ENCODE measurements at places on chromosomes 5 and 9.

- no peak for DNase-seq
These were observed 35.7 kb upstream of the PLIN2 start for GRCh38 chr9:19162956-19163355.

GRCh38 chr9:35254237-35254636 lies 92.4 kb downstream of the UNC13B start:
- no peak for DNase-seq

DNA sequence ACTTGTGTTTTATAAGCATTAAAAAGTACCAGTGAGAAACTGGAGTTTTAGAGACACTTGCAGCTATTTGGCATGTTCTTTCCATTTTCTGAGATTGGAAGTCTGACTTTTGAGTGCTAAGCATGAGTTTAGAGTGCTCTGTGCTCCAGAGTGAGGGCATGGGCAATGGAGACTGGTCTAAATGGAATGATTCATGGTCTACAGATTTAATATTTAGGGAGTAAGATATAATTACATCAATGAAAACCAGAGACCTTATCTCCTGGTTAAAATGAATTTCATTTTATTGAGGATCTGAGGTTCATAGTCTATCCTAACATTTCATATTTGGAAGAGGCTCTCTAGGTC lies 135.9 kb upstream of the RPS23 start:
- no peak for DNase-seq

GRCh38 chr5:98424681-98425450 lies 348.6 kb upstream of the RGMB start:
- DNase-seq: no peak

- no peak for DNase-seq
These were observed 1186.6 kb upstream of the SEMA6A start for GRCh38 chr5:117761186-117761585.

GRCh38 chr5:158824241-158824882 lies 275.4 kb downstream of the EBF1 start:
- DNase-seq: no peak

DNA sequence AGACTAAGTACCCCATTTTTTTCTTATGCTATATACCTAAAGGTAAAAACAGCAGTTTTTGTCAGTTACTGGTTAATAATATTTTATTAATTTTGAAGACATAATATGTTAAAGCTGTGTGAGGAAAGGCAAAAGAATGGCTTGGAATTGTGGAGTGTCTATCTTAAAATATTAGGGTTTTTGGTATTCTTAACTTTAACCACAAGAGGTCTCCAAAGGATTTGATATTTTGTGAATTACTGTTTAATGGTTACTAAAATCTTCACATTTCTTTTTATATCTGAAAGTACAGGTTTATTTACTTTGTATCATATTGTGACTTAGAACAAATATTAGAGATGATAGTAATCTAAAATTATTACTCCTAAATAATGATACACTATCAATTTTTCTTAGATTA lies 32.0 kb upstream of the DHFR start:
- peak; percentile 20 for DNase-seq

DNA sequence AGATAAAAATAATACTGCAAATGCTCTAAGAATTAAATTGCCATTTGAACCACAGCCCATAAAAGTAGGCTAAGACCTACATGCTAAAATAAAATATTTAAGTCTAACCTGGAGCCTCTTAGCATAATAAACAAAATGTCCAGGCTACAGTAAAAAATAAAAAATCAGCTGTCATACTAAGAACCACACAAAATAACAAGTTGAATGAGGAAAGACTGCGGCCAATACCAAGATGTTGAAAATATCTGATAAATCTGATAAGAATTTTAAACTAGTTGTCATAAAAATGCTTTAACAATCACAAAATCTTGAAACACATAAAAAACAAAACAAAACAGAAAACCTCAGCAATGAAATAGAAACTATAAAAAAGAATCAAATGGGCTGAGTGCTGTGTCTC lies 336.9 kb upstream of the MSX2 start:
- DNase-seq: no peak

DNA sequence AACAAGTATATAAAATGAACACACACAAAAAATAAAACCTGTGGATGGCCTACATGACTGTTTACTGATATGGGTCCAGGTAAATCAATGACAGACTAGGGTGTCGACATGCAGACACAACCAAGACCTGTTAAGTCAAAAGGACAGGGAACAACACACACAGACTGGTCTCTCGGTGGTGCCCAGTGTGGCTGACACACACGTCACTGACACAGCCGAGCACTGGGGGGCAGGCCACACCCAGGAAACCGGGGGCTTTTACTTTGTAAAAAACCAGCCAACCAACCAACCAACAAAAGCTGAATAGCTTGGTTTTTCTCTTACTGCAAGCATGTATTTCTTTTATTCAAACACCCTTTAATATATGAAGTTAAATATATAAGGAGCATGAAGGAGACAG lies 5.0 kb downstream of the FAM163B start:
- DNase-seq: no peak

DNA sequence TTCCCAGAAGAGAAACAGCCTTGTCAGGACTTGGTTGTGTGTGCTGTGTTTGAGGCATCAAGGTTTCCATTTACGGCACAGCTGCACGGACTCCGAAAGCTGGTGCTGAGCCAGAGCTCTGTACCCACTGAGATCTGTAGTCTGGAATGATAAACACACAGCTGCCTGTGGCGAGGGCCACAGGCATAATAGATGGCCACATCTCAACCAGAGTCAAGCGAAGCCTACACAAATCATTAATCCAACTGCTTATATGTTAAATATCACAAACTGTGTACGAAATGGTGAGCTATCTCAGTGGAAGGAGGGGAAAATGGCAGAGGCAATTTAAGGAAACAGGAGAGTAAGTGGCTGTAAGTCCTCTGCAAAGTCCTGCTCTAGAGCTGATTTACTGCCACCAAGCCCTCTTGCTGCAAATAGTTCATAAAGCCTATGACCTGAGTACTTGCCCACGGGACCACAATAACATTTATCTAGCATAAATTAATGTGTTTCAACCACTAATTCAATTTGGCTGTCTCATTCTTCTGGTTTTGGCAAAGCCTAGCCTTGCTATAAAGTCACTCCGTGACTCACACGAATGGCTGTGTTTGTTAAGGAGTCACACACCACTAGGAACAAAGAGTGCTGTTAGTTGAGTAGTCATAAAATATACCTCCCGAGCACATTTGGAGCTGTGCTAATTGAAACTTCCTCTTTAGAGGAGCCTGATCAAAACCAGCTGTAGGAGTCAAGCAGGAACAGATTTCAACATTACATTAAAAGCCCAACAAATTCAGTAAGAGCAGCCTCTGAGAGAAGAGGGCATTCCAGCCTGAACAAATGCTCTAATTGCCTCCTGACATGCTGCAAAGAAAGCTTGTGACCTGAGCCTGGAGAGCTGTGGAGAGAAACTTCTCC lies 738.6 kb upstream of the ZNF608 start:
- peak; percentile 68 for DNase-seq

DNA sequence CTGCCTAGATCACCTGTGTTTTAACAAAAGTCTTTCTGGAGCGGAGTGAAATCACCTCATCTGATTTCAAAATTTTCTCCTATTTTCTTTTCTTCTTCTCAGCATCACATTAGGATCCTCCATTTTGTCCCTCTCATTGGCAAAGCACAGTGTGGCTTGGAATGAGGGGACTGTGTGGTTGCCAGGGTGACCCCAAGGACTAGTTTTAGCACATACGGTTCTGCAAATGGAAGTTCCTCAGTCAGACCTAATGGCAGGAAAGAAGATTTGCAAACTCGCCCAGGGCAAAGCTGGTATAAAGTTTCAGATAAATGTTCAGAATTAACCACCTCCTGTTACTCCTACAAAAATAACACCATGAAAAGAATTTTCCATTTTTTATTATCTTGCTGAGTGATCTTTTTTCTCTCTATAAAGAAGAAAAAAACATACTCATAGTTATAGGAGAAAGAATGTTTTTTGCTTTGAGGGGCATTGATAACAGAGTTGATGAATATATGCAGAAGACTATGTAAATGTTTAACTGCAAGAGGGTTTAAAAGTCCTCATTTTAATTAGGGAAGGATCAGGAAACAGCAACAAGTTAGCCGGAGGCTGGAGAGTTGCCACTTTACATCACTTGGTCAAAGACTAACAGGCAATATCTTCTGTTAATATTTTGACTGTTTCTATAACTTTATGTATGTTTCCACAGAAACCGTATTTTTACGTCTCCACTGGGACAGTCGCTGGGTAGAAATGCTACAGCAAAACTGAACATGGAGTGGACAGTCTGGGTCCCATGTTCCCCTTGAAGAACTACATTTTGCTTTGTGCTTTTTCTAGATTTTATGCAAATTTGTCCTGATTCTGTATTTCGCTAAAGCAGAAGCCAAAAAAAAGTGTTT lies 257.8 kb downstream of the NR2F1-AS1 start:
- no peak for DNase-seq

DNA sequence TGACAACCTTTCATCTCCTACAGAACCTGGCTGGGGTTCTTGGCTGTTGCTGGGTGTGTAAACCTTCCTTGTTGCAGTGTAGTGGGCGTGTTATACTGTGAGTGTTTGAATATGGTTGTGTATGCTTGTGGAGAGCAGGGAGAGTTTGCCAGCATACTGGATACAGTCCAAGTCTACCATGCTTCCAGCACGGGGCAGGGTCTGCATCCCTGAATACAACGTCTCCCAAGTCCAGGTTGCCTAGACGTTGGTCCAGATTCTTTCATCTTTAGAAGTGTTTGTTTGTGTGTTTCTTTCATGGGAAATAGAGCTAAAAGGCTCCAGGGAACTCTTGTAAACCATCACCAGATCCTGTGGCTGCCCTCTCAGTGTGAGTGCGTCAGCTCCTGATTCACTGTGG lies 46.4 kb downstream of the SYK start:
- no peak for DNase-seq

- no peak for DNase-seq
These were observed 237.2 kb upstream of the TRIM32 start for GRCh38 chr9:116449949-116450348.

- no peak for DNase-seq
These were observed 297.5 kb upstream of the TNC start for GRCh38 chr9:115415450-115415849.

DNA sequence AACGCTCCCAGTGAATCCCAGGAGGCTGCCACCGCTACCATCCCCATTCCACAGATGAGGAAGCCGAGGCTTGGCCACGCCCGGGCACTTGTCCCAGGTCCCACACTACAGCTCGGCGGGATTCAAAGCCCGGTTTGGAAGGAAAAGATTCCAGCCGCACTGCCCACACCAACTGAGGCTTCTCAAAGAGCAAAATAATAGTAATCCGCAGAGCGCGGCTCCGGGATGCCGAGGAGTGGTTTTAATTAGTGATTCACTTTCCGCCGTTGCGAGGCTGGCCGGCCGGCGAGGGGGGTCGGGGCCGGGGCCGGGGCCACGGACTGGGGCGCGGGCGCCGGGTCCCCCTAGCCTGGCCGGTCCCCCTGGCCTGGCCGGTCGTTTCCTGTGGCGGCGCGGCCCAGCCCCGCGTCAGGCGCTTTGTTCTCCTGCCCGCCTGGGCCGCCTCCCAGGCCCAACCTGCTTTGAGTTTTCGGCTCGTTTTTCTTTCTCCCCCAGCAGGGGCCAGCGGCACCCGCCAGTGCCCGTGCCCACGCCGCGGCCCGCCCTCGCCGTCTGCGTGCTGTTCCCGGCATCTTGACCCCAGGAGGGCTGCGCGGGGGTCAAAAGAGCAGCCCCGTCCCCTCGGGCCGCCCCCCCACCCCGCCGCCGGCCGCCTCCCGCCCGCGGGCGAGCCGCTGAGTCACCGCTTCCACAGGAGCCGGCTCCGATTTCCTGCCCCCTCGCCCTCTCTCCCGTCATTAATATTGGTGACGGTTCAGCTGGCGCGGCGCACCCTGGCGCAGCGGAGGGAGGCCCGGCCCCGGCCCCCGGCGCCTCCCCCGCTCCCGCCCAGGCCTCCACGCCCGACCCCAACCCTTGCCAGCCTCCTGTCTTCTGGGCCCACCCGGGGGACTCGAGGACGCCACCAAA lies 31.2 kb downstream of the FGF18 start:
- peak; percentile 47 for DNase-seq

GRCh38 chr5:6743161-6743560 lies 29.9 kb downstream of the TENT4A start:
- no peak for DNase-seq

DNA sequence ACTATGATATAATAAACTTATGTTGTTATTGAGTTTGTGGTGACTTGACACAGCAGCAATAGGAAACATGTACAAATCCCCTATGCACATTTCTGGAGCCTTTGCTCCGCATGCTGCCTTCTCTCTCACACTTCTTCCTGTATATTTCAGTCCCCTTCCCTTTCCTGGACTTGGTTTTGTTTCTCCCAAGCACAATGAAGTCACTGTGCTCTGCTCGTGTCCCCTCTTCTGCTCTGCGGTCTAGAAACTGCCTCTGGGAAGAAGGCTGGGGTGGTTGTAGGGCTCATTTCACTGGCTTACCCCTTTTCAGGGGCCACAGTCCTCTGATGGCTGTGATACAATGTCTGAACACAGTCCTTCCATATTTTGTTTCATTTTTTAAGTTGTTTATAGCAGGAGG lies 15.7 kb upstream of the FGD3 start:
- DNase-seq: no peak

GRCh38 chr5:140235791-140236551 lies 61.0 kb downstream of the CYSTM1 start:
- DNase-seq: no peak

DNA sequence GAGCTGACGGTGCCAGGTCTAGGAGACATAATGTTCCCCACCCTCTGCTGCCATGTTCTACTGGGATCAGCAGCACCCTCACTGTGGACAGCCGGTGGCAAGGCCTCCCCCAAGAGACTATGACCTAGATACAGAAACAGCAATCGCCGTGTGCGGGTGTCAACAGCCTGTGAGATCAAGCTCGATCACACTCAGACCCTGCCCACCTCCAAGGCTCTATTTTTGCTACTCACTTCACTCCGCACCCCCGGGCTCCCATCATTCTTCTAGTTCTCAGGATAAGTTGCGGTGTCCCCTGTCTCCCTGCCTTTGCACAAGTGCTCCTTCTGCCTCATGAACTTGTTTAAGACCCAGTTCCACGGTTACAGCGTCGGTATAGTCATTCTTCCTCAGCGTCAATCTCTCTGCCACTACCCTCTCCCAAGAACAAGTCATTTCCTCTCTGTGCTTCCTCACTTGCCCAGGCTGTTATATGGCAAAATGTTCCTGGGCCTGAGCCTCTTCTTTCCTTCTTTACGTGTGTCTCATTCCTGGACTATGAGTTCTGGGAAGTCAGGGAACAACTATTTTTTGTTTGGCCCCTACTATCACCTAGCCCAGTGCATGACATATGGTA lies 5.4 kb upstream of the DOCK8 start:
- DNase-seq: no peak

- no peak for DNase-seq
These were observed 5.9 kb downstream of the LIX1 start for GRCh38 chr5:97136475-97136874.

GRCh38 chr9:99760421-99760820 lies 61.3 kb upstream of the NR4A3 start:
- no peak for DNase-seq

Measured in dermis microvascular lymphatic vessel endothelial cell (primary cell).